Thyroid gland (tissue), 4 donors: ENCODE measurements at places on chromosomes 1 and 21. TPM values are rescaled to one million over a fixed set of nuclear protein-coding genes. Genes with fewer than 3 reads are reported as not detected.

GPR25 gene
- not detected for total RNA-seq

- H3K4me3 ChIP-seq, result no peak overlapping the region
- no peak for DNase-seq
- no peaks in the 10 kb centered on the region for H3K36me3 ChIP-seq
These were observed 15.9 kb downstream of the SAMD11 start for GRCh38 chr1:939511-940106.

DNA sequence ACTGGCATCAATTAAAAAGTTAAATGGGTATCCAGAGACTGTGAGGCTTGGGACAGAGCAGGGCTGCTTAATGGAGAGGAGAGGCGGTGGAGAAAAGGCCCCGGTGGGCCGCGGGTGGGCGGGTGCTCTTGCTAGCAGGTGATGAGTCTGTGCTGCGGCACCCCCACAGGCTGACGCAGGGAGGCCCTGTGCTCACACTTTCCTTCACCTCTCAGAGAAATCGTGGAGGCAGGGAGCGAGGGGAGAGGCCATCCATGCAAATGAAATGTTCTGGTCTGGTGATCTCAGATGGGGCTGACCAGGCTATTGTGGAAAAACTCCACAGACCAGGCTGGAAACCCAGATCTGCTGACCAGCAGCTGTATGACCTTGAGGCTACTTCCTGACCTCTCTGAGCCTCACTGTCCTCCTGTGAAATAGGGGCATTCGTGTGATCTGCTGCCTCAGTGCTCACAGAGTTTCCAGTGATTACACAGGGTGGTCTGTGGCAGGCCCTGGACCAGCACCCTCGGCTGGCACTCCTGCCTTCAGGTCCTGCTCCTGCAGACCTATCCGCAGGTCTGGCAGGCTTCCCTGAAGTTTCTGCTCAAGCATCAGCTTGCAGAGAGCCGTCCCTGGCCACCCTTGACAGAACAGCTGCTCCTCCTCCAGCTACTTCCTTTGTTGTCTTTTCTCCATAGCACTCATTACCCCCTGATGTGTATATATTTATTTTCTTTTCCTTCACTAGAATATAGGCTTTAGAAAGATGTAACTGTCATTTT is 89.2 kb downstream of the BEND5 start:
- no peaks in the 10 kb centered on the region for H3K36me3 ChIP-seq
- no peaks in the 10 kb centered on the region for H3K4me1 ChIP-seq
- no peaks in the 10 kb centered on the region for H3K27me3 ChIP-seq
- DNase-seq, result peak; percentile 60
- H3K4me3 ChIP-seq, result no peak overlapping the region

- H3K36me3 ChIP-seq, result no peaks in the 10 kb centered on the region
- H3K27ac ChIP-seq, result no peak overlapping the region
- H3K4me3 ChIP-seq, result no peak overlapping the region
- no peaks in the 10 kb centered on the region for H3K27me3 ChIP-seq
These were observed 17.4 kb upstream of the SLC30A10 start for GRCh38 chr1:219945795-219946194.

GNAT2 gene
- not detected for total RNA-seq

- H3K27ac ChIP-seq, result no peak overlapping the region
- no peak for DNase-seq
- no peaks in the 10 kb centered on the region for H3K27me3 ChIP-seq
- peaks cover 41% of the 10 kb centered on the region for H3K36me3 ChIP-seq
- no peaks in the 10 kb centered on the region for H3K4me1 ChIP-seq
These were observed 58.5 kb upstream of the LAX1 start for GRCh38 chr1:203706444-203706843.

GRCh38 chr1:216785221-216785620 is 62.0 kb upstream of the ESRRG start:
- no peaks in the 10 kb centered on the region for H3K27me3 ChIP-seq
- no peak overlapping the region for H3K4me3 ChIP-seq
- no peaks in the 10 kb centered on the region for H3K4me1 ChIP-seq
- no peak overlapping the region for H3K27ac ChIP-seq

- no peak for DNase-seq
- no peaks in the 10 kb centered on the region for H3K36me3 ChIP-seq
- no peaks in the 10 kb centered on the region for H3K27me3 ChIP-seq
- no peak overlapping the region for H3K27ac ChIP-seq
- H3K4me3 ChIP-seq, result no peak overlapping the region
These were observed 121.7 kb upstream of the FOXD3 start for GRCh38 chr1:63200676-63201075.

- no peak overlapping the region for H3K27ac ChIP-seq
- no peaks in the 10 kb centered on the region for H3K36me3 ChIP-seq
- no peak for DNase-seq
- no peak overlapping the region for H3K4me3 ChIP-seq
- no peaks in the 10 kb centered on the region for H3K4me1 ChIP-seq
These were observed 10.3 kb upstream of the VWA5B1 start for GRCh38 chr1:20280341-20280740.

LCE3D gene
- total RNA-seq, result not detected

SZRD1 gene
- total RNA-seq, result 59.4 TPM

DNA sequence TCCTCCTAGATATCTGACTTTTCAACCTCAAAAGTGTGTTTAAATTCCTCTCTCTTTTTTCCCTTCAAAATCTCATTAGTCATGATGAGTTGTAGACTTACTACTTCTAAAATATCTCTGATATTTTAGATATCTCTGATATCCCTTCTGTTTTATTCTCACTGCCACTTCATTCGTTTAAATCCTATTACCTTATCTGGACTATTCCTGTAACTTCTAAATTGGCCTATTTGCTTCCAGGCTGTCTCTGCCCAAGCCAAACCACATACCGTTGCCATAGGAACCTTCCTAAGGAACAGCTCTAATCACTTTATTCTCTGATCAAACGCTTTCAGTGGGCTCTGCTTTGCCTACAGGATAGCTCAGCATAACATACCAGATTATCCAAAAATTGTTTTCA is 333.1 kb upstream of the CHRM3 start:
- H3K4me1 ChIP-seq, result no peaks in the 10 kb centered on the region
- H3K4me3 ChIP-seq, result no peak overlapping the region
- no peaks in the 10 kb centered on the region for H3K36me3 ChIP-seq
- no peaks in the 10 kb centered on the region for H3K27me3 ChIP-seq
- DNase-seq, result no peak
- H3K27ac ChIP-seq, result no peak overlapping the region

DNA sequence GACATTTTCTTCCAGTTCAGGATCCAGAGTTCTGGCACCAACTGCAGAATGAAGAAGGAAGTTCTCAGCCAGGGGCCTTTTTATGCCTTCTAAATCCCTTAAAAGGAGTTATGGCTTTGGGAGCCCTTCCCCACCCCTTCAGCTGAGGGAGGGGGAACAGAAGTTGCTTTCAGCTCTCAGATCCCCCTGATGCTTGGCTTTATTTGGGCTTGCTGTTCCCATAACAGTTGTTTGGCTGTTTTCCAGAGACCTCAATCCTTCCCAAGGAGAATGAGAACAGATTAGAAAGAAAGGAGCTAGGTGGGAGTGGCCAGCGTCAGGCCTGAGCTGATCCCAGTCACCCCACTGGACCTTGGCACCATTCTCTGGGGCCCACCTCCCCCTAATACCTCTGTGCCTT is at the start of gene RPE65:
RPE65 (minus strand) TSS at position 54 of the 400 bp plus-strand sequence; CDS start at position 5, 49 bp downstream.
- no peaks in the 10 kb centered on the region for H3K36me3 ChIP-seq
- H3K4me1 ChIP-seq, result no peaks in the 10 kb centered on the region
- no peaks in the 10 kb centered on the region for H3K27me3 ChIP-seq
- no peak within 1 kb of the TSS for H3K4me3 ChIP-seq

GJC2 gene
- 14.0 TPM for total RNA-seq
